ENCODE measurements at places on chromosomes 2 and 18.

DNA sequence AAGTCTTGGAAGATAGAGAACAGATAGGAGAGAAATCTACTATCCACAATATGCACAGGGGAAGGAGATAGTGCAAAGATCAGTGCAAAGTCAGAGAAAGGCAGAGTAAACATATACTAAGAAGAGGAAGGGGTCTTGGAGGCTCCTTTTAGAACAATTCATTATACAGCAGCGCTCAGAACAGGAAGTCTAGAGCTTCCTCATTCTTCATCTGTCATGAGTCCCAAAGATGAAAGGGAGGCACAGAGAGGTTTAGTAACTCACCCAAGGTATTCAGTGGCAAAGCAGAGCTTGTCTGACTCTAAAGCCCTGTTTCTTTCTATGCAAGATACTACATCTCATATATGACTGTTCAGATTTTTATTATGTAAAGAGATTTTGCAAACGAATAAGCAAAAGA, 1.4 kb downstream of the SP110 start:
- DNase-seq, result no peak

GRCh38 chr2:179037807-179038206, 12.1 kb downstream of the CCDC141 start:
- DNase-seq, result no peak

GRCh38 chr2:132645176-132645575, 24.8 kb downstream of the LYPD1 start:
- DNase-seq, result no peak

GRCh38 chr18:31010601-31011000, 31.9 kb downstream of the DSC3 start:
- no peak for DNase-seq

- no peak for DNase-seq
These were observed 162.5 kb upstream of the SLC1A4 start for GRCh38 chr2:64826703-64827102.
